ENCODE measurements at places on chromosomes 7 and 10.

DNA sequence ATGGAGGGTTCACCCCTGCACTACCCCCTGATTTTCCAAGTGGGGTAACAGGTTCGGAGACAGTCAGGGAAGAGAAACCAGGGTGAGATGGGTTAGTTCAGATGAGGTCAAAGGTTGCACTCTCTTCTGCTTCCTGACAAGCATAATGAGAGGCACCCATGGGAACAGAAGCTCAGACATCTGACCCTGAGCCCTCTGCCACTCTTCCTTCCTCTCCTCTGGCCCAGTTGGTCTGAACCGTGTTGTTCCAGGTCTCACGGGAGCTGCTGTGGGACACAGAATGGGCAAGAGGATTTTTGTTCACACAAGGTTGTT, 38.4 kb downstream of the DNAJB12 start:
- no peak for DNase-seq

- no peak for DNase-seq
These were observed 411.6 kb upstream of the GALNT17 start for GRCh38 chr7:70720191-70720873.

- no peak for DNase-seq
These were observed 16.1 kb downstream of the TAS2R41 start for GRCh38 chr7:143493751-143494150.

DNA sequence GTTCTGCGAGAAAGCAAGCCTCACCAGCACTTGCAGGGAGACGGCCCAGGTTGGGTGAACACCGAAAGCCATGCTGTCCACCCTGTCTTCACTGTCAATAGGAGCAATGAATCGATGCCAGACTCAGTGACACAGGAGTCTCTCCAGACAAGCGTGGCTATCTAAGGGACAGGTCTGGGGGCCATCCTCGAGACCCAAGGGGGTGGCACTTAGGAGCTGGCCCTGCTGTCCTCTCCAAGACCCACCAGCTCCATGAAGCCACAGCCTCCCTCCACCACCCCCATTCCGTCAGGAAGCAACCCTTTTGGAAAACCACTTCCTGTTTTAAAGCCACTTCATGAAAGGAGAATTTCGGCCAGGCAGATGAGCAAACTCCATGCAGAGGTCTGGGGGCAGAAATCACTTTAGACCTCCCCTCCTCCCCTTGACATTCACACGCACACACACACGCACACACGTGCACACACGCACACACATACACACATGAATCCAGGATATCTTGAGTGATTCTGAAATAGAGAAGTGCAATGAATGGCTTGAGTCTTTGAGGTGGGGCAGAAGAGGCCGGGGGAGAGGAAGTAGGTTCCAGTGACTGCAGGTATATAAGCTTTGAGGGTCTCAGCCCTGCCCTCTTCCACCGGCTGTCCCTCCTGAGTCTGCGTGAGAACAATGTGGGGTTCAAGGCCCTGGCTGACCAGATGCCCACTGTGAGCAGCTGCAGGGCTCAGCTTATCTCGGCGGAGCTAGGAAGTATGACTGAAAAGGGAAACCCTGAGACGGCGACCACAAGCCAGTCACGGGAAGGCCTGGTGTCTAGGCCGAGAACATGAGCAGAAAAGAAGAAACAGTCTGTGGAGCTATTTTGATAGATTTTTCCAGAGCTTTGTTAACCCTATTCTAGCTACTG, 25.0 kb downstream of the RGS10 start:
- no peak for DNase-seq

GRCh38 chr7:134625550-134625949, 21.1 kb upstream of the BPGM start:
- DNase-seq: no peak

DNA sequence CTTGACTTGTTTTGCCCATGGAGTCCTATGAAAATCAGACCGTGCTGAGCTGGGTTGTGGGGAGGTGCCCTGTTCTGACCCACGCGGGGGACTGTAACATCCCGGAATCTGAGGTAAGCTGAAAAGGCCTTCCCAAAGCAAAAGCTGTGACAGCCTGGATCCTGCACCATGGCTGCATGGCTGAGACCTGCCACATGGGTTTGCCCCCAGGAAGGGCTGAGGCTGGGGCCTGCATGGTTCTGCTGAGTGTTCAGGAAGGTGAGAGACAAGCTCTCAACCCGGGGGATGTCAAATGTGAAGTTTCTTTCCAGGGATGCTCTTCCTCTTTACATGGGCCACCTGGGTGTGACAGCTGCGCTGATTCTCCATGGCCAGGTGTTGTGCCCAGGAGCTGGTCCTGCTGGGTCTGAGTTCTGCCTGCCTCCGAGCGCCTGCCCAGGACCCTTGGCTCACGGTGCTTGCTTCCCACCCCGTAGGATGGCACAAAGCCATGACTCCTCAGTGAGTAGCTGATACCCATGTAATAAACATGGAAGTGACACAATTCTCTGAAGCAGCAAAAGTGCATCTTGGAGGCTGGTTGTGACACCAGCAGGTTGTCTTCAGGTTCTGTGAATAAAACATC, 58.3 kb downstream of the VIPR2 start:
- DNase-seq: no peak

DNA sequence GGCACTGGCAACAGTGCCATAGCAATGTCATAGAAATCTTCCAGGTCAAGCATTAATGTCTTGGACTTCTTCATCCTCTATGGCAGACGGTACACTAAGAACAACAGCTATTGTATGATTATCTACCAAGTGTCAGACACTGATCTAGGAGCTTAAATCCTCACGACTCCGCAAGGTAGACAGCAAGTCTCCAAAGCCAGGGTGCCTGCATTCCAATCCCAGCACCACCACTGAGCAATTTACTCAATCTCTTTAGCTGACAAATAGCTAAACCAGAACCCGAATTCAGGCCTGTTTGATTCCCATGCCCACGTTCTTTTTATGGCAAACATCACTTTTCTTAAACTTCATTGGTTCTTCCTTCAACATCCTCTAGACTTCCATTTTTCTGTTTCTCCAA, 31.8 kb downstream of the DNMBP start:
- no peak for DNase-seq

- no peak for DNase-seq
These were observed 169.7 kb upstream of the PHYHIPL start for GRCh38 chr10:59006511-59007306.

GRCh38 chr10:128046953-128047290, 79.3 kb downstream of the MKI67 start:
- DNase-seq: no peak

DNA sequence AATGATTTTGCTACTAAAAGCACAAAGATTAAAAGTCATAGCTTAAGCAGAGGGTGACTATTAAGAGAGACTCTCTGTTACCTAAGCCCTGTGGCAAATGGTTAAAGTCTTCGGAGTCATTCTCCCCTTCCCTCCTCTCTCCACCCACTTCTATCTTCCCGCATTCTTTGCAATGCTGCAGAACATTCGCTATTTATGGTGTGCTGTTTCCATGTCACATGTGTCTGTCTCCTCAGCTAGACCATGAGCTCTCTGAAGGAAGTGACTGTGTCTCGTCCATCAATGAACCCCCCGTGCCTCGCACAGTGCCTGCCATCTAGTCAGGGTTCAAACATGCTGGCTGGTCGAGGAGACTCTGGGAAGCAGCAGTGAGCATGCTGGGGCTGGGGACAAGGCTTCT, 272.4 kb downstream of the USP6NL start:
- DNase-seq: no peak

DNA sequence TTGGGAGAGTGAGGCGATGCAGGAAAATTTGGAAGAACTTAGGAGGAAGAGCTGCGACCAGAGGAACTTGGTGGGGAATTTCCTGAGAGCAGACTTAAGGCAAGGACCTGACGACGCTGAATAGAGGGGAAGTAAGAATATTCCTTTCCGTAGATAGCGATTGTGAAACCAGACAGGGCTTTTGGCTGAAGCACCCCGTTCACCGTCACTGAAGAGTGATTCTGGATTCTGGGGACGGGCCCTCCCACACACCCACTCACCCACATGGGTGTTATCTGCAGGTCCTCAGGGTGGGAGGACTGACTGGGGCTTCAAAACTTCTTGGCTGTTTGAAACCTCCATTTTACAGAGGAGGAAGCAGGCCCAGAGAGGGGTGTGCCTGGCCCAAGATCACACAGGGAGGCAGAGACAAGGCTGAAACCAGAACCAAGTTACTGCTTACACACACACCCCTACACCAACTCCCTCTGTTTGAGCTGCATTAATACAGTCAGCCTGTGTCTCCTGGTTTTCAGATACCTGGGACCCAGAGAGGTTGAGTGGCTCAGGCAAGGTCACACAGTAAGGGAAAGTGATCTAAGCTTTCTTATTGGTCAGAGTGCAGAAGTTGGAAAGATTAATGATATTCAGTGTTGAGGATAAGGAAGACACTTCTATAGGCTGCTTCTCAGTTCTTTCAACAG, 37.2 kb upstream of the CDH23 start:
- no peak for DNase-seq

- DNase-seq: no peak
These were observed 117.7 kb upstream of the MBL2 start for GRCh38 chr10:52890281-52890680.

- no peak for DNase-seq
These were observed 63.2 kb upstream of the TMEM168 start for GRCh38 chr7:112853422-112853821.

GRCh38 chr7:80206763-80207162, 72.1 kb downstream of the GNAI1 start:
- DNase-seq: no peak

DNA sequence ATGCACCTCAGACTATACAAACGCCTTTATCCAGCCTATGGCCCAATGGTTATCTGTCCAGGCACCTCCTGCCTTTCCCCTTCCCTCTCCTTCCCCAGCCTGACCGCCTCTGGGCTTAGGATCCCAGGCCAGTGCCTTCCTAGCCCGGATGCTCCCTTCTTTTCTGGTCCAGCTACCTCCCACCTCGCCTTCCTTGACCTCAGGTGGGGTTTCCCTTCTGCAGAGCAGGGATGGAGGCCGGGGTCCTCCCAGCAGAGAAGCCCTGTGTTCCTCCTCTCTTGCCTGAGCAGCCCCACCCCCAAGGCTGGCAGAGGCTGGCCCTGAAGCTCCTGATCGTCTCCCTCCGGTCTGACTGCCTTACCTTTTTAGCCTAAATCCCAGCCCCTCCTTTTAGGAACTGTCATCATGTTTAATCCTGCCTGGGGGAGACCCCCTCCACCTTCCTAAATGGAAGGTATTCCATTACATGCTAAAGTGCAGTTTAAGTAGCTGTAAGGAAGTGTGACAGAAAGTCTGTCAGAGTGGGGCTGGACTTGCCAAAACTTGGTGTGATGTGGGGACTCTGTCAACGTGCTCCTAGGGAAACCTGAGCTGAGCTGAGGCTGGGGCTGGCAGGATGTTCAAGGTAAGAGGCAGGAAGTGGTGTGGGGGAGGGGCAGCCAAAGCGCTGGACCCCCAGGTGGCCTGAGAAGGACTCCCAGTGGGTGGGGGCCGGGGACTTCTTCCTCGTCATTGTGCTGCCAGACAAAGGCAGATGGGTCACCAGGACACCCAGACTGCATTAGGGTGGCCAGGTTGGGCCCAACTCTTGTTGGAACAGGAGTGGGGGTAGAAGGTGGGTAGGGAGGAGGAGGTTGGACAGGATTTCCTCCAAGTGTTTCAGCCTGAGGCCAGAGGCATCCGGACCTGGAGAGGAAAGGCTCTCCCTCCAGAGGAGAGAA, 39.5 kb downstream of the LBX1 start:
- DNase-seq: no peak

- no peak for DNase-seq
These were observed 45.5 kb downstream of the GSAP start for GRCh38 chr7:77370606-77371005.

- DNase-seq: no peak
These were observed 44.2 kb upstream of the TES start for GRCh38 chr7:116166156-116166555.

GRCh38 chr7:111011520-111011919, 79.4 kb upstream of the LRRN3 start:
- DNase-seq: no peak

DNA sequence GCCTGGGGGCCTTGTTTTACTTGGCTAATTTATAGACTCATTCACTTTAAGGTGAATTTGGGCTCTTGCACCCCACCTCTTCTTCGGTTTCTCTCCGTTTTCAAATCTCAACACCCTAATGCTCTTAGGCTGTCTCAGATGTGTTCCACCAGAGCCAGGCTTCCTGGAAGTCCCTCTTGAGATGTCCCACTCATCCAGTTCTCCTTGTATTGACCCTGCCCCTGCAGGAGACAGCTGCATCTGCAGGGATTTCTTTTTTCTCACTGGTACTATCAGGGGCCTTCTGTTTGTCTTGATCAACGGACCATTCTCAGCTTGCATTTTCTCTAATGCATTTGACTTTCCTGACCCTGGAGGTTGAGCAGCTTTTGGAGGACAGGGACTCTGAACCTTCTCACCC, 279.5 kb downstream of the GALNT17 start:
- no peak for DNase-seq

GRCh38 chr10:104913390-104913789, 272.3 kb downstream of the SORCS3 start:
- no peak for DNase-seq

DNA sequence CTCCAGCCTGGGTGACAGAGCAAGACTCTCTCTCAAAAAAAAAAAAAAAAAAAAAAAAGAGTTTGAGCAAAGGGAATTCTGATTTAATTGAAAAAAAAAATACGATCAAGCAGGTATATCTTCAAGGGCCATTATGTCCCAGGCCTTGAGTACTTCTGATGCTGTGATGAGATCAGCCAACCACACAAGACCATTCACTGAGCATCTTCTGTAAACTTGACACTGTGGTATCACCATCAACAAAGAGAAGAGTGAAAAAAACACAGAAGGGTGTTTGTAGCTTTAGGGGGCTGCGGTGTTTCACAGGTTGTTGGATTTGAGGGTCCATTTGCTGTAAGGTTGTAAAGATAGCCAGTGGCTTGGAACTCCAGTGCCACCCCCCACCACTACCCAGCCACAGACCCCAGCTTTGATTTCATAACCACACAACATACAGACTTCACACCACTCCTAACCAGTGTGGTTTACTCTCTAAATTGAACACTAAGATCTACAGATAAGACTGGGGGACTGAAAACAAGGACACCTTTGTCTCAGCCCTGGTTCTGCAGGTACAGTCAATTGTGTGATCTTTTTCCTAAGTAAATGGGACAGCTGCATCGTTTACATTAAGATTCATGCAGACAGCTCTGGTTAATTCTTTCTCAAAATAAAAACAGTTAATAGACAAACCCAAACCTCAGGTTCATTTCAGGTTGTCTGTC, 66.4 kb downstream of the CDC123 start:
- no peak for DNase-seq

DNA sequence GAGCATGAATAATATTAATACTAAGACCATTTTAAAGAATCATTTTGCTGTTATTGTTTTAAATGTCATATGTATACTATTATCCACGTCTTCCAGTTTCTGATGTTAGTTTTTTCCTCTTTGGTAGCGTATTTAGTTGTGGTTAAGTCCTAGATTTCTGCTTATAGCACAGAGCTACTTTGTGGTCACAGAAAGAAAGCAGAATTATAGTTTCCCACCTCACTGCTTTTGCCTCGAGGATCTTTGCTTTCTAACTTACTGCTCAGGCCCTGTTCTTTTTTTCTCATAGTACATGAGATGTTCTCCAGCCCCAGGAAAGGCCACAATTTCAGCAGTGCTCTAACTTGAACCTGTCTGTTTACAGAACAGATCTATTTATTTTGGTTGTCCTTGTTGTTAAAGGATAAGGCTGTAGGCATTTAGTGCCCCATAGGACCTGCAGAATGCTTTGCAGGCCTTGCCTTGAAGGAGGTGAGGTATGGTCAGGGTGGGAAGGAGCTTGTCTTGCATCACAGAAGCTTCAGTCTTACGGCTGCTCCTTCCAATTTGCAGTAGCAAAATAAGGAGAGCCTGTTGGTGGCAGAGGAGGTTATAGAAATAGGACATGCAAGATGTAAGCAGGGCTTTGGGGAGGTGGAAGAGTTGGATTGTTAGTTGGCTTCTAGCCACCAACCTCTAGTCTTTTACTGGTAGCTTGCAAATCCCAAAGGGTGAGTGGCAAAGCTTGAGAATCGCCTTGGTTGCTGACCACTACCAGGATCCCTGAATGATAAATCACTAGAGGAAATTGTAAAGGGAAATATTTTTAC, 129.1 kb downstream of the LRRC4 start:
- no peak for DNase-seq

Measured in GOT3 (cell line).